RKO (cell line): ENCODE measurements at places on chromosomes 5 and 9.

GRCh38 chr9:110579862-110580219 lies 300 bp upstream of the SVEP1 start:
- no peak for DNase-seq

- peak; percentile 90 for DNase-seq
Observed at GRCh38 chr5:137220523-137220927, 278.6 kb downstream of the SPOCK1 start.

GRCh38 chr9:120761006-120761405 lies 32.2 kb downstream of the FBXW2 start:
- no peak for DNase-seq

- no peak for DNase-seq
Observed at GRCh38 chr9:124450241-124450924, at the start of gene ADGRD2. Gene ADGRD2, plus strand, starts transcription at chr9:124450451. Its CDS starts 1,216 bp downstream, at chr9:124451667.

- no peak for DNase-seq
Observed at GRCh38 chr5:67490543-67491321, 294.1 kb upstream of the CD180 start.

DNA sequence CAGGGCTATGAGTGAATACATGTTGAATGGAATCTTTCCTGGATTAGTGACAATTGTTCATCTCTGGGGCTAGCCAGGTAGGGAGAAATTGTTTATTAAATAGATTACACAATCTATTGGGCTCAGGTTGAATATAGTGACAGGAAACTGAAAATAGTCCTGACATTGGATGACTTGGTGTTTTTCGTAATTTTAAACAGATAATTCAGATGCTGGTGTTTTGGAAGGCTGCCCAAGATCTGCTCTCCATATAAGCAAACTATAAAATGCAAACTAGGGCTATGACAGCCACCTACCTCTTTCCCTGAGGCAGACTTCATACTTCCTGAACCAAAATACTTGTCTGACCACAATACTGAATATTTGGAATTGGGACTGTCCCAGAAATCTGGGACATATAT lies 99.1 kb downstream of the ENC1 start:
- no peak for DNase-seq

- no peak for DNase-seq
Observed at GRCh38 chr5:171335616-171336015, 26.6 kb downstream of the TLX3 start.

DNA sequence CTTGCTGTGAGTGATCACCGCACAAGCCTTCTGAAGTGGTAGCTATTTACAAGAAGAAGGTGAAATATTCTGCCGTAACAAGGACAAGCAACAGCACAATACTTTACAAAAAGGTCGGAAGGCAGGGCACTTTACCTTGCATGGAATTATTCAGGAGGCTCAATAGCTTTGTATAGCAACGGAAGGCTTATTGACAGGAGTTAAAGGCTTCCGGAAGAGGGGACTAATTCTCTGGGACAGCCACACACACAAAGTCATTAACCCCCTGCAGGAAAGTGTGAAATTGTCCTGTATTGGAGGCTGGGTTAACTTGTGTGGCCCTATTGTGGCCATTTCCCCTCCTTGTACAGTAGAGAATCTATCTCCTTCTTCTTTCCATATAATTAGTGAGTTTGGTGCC lies 199.3 kb upstream of the SEMA6A start:
- DNase-seq, result no peak
